ENCODE measurements at places on chromosomes 2 and 18.

DNA sequence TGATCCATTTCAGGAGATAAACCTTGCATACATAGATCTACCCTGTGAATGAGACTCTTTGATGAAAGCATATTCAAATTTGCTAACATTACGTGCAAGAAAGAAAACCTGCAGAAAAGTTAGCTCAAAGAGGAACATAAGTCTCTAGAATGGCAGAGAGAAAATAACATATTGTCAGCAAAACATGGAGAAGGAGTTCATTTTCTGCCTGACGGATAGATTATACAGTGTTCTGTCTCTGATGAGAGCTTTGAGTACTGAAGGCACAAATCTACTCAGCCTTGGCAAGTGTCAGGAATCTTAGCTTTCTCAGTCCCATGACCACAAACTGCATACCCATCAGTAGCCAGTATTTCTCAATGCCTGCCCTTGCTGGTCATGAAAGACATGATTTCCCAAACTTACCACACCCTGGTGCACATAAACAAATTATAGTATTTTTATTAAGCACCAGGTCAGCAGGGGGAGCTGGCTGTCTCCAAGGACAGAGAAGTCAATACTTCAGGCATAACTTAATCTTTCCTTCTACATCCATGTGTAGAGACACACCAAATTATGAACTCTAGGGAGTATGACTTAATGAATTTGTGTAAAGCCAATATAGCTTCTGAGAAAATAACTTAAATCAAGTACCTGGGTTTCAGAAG, 401.2 kb upstream of the SOX11 start:
- no peak for DNase-seq

DNA sequence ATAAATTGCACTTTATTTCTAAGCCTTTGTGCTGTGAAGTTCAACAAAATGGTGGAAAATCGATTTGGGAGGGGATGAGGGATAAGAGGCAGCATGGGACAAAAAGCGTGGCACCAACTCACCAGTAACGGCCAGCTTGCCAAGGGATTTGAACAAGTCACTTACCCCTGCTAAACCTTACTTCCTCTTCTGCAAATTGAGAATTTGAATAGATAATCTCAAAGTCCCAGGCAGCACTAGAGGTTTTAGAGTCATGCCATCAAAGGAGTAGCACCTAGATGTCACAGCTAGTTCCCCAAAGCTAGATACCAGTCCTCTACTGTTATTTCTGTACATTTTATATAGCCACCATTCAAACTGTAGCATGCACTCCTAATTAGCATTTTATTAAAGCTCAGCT, 83.7 kb upstream of the VRK2 start:
- DNase-seq, result no peak

DNA sequence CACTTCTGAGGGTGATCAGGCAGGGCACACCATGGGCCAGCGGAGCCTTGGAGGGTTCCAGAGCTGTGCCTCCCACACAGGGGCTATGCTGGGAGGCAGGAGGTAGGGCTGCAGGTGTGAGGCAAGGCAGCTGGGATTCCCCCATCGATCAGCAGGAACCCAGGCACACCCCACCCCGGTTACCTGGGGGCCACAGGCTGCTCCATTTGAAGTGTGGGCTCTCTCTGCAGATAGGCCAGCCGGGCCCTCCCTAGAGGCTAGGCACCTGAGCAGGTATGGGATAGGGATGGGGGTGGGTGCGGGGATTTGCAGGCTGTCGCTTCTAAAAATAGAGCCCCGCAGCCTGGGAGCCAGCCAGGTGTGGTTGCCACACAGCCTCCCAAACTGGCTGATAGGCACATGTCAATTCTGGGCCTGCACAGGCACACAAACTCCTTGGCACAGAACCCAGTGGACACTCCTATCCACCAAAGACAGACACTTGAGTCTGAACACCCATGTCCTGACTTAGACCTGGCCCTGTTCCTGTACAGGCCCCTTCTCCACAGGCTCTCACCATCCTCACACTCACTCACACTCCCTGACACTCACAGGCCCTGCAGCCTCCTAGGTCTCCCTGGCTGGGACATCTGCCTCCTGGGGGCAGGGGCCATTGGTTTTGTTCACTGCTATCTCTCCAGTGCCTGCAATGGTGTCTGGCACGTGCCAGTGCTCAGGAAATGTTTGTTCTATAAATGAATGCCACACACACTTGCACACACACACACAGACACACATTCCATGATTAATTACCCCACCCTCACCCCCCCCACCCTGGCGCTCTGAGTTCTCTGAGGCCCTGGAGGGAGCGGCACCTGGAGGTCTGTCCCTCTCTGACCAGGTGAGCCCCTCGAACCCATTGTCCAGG, 73.4 kb downstream of the ZFP36L2 start:
- DNase-seq, result peak; percentile 36

DNA sequence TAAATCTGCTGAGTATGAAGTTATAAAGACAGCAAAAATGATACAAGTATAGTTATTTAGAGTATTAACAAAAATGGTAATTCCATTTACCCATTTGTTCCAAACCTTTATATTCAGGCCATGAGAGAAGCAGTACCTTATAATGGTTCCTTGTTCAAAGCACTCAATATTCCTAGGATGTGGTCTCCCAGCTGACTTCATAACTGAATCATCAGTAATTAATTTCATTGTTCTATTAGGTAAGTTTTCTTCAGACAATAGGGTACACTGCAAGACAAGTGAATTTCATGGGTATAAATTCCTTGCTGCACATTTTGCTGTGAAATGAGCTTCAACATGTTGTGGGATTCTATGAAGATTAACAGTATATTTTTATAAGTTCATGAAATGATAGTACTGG, 550.8 kb upstream of the ZEB2 start:
- DNase-seq, result no peak

DNA sequence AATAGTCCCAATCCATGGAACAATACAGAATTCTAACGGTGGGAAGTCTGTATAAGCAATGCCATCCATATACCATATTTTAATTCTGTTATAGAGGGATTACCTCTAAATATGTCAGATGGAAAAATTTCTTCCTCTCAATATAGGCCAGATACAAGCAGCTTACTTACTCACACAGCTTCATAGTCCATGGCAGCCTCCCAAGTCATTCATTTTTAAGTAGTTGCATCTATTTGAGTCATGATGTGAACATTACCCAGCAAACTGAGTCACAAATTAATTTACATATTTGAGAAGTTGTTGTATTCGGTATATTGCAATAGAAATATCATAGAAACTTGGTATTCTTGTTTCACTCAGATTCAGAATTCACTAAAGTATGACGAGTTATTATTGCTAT, 20.3 kb downstream of the TBR1 start:
- no peak for DNase-seq

DNA sequence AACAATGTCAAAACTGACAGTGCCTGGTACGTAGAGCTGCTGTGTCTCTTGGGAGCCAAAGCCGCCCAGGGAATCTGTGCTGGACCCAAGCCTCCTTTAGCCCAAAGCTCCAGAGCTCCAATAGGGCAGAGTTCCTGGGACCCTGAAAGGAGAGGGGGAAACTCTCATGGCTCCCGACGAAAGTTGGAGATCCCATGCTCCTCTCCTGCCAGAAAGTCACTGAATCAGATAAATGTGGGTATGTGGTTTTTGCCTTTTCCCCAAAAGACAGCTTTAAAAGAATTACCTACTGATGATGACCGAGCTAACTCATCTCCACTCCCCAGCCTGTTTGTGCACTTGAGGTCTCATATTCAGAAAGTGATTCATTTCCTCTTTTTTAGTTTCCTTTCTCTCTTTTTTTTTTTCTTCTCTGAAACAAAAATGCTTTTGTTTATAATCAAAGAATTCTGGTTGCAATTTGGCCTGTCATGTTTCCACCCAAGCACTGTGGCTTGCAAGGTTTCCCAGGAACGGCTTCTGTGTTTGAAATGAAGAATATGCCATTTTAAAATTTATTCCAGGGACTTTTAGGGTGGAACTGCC, 14.1 kb upstream of the PMAIP1 start:
- no peak for DNase-seq

- DNase-seq, result no peak
Observed at GRCh38 chr2:33086400-33087015, 139.8 kb downstream of the LTBP1 start.

- no peak for DNase-seq
Observed at GRCh38 chr2:111951486-111951885, 53.1 kb downstream of the MERTK start.

- peak; percentile 13 for DNase-seq
Observed at GRCh38 chr2:15561574-15562344, 625 bp upstream of the NBAS start.

DNA sequence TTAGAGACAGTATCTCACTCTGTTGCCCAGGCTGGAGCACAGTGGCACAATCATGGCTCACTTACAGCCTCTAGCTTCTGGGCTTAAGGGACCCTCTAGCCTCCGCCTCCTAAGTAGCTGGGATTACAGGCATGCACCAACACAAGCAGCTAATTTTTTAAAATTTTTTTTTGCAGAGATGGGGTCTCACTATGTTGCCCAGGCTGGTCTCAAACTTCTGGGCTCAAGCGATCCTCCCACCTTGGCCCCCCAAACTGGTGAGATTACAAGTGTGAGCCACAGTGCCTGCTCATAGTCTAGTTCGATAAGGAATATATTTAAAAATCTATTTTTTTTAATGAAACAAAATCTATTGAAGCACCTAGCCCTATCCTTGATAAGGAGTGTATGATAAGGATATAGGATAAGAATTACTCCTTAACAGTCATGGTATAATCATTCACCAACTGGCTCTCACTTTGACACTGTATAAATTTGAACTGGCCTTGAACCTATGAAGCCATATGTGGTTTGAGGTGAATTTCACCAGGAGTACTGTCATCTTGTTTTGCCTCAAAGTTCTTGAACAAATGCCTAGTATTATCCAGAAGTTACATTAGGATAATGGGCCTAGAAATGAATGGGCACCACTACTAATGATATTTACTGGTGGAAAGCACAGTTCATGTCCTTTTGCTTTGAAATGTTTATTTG, 71.1 kb downstream of the EXOC6B start:
- DNase-seq, result no peak

DNA sequence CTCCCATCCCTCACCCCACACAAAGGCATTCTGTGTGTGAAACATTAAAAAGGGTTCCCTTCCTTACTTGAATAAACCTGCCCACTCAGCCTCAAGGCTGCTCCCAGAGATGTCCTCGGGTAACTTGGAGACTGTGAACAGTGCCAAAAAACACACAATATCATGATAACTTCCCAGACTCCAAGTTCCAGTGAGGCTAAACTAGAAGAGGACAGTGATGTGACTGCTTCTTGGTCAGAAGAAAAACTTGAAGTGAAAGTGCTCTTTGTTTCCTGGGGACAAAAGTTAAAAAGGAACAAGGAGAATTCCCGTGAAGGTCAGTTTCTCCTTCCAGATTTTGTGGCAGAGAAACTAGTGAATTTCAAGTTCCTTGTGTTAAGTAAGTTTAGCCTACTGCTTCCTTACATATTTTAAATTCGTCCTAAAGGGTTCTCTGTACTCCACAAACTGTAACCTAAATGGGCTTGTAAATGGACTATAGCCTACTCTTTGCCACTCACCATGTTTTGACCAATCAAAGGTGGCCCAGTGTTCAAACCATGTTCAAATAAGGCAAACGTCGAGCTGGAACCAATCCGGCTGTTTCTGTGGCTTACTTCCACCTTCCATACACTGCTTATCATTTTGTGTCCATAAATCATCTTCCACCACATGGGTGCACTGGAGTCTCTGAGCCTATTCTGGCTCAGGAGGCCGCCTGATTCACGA, 20.4 kb downstream of the TPRKB start:
- no peak for DNase-seq

DNA sequence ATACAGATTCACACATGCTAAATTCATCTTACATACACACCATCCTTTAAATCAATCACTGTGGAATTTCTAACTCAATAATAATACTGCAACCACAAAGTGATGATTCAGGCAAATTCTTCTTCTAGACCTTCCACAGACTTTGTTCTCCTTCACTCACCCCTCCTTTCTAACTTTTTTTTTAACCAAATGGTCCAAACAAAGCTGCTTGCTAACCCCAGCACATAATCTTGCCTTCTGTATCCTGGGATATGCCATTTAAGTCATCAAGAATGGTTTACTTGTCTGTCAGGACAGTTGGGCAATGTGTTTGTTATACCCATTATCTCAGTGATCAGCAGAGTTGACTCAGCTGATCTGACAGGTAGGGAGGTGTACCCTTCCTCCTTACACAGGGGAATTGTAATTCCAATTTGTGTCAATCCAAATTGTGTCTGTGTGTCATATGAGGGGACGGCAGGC, 10.0 kb downstream of the SLC40A1 start:
- DNase-seq, result no peak

Measured in NCI-H2029 (cell line).